ENCODE measurements at places on chromosomes 4 and X.
A peak's percentile ranks its signal among the peaks of the same experiment; 100 is the strongest.

DNA sequence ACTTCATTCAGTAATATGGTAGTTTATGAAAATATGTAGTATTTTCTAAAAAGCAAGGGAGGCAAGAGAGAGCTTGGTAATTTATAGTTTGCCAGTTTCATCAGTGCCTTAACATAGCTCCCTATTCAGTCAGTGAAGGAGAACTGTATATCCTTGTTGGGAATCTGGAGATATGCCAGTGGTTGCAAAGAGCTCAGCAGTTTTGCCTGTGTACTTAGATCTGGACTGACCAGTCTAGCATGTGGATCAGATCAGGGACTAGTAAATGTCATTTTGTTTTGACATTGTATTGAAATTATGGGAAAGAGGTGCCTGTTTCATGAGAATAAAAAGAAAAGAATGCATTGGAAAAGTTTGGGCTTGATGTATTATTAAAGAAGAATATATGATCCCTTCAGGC lies 88.6 kb downstream of the ZIC3 start:
- DNase-seq = no peak

DNA sequence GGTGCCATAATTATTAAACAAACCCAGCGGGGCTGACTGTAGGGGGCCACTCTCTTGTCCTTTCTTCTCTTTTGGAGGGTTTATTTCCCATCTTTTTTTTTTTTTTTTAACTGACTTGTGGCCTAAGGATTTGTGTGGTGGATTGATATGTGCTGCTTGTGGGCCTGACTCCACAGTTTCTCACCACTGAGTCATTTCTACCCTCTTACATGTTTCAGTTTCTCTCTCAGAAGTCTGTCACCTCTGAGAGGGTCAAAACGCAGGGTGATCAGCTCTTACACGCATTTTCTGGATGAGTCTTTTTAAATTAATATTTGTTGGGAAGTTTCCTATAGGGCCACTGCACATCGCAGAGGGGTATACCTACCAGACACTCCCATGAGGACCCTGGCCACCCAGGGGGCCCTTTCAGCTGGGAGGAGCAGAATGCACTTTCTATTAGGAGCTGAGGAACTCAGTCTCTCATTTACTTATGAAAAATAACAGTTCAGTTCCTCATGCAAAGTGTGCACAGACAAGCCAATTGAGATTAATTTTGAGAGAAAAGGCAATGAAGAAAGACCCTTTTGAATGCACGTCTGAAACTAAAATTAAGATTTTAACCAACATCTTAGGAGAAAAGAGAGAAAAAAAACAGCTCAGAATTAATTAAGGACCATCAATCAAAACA lies 407.9 kb downstream of the TECRL start:
- DNase-seq = no peak

DNA sequence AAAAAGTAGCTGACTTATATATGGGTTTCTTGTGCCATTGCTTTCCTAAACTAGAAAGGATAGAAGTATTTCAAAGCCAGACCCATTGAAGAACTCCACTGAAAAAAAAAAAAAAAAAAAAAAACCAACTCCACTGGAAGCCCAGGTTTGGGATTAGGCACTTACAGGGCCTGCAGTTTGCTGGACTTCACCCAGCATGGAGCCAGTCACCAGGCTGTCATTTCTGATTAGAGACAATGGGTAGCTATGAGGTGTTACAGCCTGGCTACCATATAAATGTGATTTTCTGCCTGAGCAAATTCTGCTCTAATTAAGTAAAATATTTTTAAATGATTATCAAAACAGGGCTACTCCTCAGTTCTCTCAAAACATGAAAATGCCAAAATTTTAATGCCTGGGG lies 49.5 kb downstream of the HS6ST2 start:
- DNase-seq = no peak

GRCh38 chr4:94944726-94945125 lies 187.0 kb downstream of the BMPR1B start:
- no peak for DNase-seq

DNA sequence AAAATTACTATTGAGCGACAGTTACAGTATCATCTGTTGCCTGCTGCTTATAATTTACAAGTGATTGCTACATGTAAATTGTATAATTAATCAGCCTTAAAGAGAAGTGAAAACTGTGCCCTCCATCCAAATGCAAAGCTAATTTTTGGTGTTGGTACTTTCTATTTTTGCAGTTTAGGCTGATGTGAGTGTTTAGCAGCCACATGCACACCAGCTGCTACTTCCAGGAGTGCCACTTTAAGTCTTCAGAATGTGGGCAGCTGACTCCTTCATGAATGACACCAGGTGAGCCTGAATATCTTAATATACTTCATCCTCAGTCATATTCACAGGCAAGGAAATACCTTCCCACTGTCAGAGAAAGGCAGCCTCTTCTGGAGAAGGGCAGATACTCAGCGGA lies 149.8 kb upstream of the RASGEF1B start:
- no peak for DNase-seq

DNA sequence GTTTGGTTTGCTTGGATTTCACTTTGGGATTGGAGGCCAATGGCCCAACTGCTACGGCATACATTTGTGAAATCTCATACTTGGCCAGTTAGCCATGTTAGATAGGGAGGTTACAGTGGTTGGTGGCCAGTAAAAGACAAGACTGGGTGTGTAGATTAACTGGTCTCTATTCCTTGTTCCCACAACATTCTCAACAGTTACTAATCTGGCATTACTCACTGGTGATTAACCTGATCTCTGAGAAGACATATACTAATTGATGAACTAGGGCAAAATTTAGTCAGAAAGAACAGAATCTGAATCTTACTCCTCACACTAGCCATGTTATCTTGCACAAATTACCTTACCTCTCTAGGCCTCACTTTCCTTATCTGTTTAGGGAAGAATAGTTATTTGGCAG lies 33.4 kb downstream of the GATB start:
- DNase-seq = no peak

DNA sequence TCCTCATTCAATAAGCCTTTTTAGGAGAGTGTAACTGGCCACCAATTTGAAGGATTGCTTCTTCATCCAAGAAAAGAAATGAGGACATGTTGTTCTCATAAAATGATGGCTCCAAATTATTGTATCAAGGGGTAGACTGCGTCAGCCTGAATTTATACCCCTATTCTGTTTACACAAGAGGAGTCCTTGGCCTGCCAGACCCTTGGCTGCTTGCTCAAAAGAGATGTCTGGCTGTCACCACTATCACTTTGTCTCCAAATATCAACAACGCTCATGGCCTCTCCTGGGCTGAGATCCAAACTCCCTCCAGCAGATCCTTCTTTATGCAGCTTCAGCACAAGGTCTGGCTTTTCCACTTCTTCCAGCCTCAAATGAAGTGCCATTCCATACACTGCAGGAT lies 127.9 kb downstream of the OR13H1 start:
- DNase-seq = no peak

- no peak for DNase-seq
Measured at GRCh38 chr4:71570492-71570891, 213.4 kb downstream of the GC start.

GRCh38 chr4:66694739-66695138 lies 850.6 kb downstream of the CENPC start:
- no peak for DNase-seq

- no peak for DNase-seq
Measured at GRCh38 chrX:140508958-140509357, 4.1 kb upstream of the SOX3 start.

GRCh38 chrX:38804682-38805431 lies 3.6 kb downstream of the MID1IP1 start:
- DNase-seq = peak; percentile 19
